ENCODE measurements at places on chromosomes 6 and 20. TPM values are rescaled to one million over a fixed set of nuclear protein-coding genes. Genes with fewer than 3 reads are reported as not detected.

- no peak for DNase-seq
Measured at GRCh38 chr6:164832410-164832809, 477.0 kb downstream of the C6orf118 start.

CST4 gene
- total RNA-seq: not detected

DNA sequence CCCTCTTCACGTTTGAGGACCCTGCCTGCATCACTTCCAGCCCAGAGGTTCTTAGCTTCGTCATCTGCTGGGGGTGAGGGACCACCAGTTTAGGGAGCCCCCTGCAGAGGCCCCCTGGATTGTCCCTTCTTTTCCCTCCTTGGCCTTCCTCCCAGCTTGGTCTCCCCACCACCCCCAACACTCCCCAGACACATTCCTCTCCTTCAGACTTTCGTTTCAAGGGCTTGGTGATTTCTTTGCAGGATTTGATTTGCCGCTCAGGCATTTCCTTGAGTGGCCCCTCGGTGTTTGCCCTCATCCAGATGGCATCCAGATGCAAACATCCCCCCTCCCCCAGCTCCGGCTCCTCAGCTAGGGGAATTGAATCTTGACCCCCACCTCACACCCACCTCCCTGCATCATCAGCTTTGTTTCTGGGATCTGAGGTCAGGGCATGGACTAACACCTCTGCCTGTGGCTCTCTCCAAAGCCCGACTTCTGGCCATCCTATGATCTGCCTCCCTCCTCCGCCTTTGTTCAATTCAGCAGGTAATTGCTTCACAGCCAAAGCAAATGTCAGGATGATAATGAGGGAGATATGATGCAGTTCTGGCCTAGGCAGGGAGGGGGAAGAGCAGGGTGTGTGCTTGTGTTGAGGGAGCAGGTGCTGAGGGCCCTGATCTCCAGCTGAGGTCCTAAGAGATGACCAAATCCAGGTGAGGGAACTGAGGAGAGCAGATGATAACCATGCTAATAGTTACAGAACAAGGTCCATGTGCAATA lies 141.5 kb downstream of the VEGFA start:
- DNase-seq: no peak

FNDC11 gene
- 0.70 TPM for total RNA-seq

DNA sequence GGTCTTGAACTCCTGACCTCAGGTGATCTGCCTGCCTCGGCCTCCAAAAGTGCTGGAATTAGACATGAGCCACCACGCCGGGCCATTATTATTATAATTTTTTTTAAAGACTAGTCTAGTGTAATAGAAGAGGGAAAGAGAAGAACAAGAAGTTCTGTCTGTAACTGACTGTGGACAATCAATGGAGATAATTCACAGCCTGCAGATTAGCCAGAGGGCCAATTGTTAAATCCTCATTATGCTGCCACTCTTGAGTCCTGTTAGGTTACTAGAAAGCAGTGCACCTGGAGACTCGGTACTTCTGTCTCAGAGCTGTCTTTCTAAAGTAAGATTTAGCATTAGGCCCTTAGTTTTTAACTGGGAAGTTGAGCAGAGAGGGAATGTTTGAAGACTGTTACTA lies 37.5 kb downstream of the CARMIL1 start:
- DNase-seq: no peak

HLA-DRA gene
- total RNA-seq: 47.9 TPM

- DNase-seq: peak; percentile 35
Measured at GRCh38 chr6:2940010-2940850, 31.1 kb downstream of the SERPINB6 start.

KIF25 gene
- not detected for total RNA-seq

- DNase-seq: no peak
Measured at GRCh38 chr6:98764373-98764911, 69.9 kb upstream of the POU3F2 start.

PAK1IP1 gene
- 5.5 TPM for total RNA-seq

- no peak for DNase-seq
Measured at GRCh38 chr6:3345836-3346235, 87.1 kb downstream of the PSMG4 start.

LRFN2 gene
- 0.92 TPM for total RNA-seq

- no peak for DNase-seq
Measured at GRCh38 chr6:143594647-143595046, 83.1 kb upstream of the PHACTR2 start.

SIRPD gene
- total RNA-seq: 0.25 TPM

BFSP1 gene
- total RNA-seq: 0.53 TPM

- DNase-seq: no peak
Measured at GRCh38 chr6:123203928-123204327, 207.9 kb downstream of the CLVS2 start.

- no peak for DNase-seq
Measured at GRCh38 chr6:142901611-142902010, 43.4 kb downstream of the HIVEP2 start.

DNA sequence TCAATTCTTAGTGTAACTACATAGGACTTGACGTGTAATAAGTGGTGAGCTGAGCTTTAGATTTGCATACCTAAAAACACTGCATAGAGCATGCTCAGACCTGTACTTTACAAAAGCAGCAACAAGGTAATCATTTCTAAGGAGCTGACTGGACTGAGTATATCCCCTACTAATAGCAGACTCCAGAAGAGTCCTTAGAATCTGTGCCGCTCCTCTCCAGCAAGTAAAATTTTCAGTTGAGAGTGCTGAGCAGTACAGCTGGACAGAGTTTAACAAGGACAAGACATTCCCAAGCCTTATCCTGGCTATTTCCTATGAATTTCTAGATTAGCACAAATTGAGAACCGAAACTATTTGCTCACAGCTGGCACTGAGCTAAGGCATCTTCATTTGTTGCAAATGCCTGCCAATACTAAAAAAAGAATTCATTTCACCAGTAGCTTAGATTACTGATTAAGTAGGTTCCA lies 26.1 kb upstream of the KLHL31 start:
- no peak for DNase-seq

GRCh38 chr20:6178537-6178936 lies 55.7 kb upstream of the FERMT1 start:
- DNase-seq: no peak

- DNase-seq: no peak
Measured at GRCh38 chr6:73341335-73341734, 12.7 kb downstream of the DPPA5 start.

NR2E1 gene
- total RNA-seq: not detected

- no peak for DNase-seq
Measured at GRCh38 chr6:11525468-11526155, 11.9 kb upstream of the TMEM170B start.

ADGRF1 gene
- total RNA-seq: 0.32 TPM

DNA sequence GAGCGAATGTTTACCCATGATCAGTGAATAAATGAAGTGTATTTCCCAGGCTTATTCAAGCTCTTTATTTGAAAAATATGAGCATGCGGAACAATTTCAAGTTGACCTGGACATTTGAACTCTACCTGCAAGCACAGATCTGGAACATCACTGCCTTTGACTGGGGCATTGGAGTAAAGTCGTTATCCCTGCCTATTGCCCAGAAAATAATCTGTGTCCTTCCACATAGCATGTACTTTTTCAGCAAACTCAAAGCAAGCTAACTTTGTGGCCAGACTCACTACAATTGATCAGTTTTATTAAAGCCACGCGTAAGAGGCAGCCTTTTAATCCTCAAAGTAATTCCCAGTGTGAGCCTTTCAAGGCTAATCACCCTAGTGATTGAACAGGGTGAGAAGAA lies 73.4 kb upstream of the PAK5 start:
- no peak for DNase-seq

DNA sequence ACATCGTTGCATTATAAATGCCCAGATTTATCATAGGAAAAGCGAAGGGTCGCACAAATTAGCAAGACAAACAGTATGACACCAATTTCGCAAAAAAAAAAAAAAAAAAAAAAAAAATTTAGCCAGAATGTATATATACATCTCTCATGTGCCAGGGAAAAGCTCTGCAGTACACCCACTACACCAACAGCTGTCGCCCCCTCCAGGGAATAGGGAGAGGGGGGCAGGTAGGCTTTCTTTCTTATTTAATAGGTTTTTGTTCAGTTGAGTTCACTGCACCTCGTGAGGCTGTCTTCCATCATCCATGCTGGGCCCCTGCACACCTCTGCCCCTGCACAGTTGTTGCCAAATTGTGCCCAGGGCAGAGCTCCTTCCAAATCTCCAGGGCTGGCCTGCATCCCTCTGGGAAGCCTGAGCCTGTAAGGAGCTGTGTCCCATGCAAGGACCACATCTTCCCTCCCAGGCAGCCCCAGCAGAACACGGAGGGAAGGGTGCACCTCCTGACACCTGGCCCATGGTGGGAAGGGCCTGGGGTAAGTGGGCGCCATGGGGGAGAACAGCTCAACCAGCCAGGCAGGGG lies 85.4 kb downstream of the NINL start:
- DNase-seq: no peak

DNA sequence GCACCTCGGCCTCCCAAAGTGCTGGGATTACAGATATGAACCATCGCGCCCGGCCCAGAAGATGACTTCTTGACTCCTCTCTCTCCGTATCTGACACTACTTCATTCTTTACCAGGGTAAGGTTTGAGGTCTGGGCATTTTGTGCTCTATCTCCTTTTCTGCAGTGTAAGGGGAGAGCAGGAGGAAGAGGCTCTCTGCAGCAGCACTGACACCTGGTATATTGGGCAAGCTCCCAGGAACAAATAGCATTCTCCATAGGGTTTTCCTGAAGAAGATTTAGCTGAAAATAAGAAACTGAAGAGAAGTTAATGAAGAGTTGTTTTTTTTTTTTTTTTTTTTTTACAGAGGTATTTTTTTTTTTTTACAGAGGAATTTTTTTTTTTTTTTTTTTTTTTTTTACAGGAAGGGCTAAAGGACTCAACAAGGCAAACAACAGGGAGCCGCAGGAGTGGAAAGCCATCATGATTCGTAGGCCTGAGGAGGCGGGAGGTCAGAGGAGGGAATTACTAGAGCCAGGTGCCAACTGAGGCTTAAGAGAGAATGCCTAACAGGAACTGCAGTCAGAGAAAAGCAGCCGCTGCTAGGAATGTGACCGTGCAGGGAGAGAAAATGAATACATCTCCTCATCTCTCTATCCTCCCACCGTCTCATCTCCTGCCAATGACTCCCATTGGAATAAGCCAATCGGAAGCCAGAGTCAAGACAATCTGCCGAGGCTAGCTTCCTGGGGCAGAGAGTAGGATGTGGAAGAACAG lies 34.7 kb upstream of the ADGRF4 start:
- DNase-seq: no peak

DNA sequence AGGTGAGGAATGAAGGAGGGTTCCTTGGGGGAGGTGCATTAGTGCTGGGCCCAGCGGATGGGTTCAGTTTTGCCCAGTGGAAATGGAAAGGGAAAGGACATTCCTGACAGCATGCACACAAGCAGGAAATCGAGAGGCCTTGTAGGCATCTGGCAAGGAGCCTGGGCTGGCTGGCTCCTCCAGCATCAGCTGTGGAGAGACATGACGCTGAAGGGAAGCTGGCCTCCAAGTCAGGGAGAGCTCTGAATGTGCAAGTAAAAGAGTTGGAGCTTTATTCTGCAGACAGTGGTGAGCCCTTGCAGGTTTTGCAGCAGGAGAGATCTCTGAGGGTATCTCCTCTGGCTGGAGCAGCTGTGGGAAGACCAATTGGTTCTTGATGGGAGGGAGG lies 154.3 kb downstream of the MRPL14 start:
- DNase-seq: no peak

- no peak for DNase-seq
Measured at GRCh38 chr20:47303736-47304135, 52.8 kb downstream of the ZMYND8 start.

DNA sequence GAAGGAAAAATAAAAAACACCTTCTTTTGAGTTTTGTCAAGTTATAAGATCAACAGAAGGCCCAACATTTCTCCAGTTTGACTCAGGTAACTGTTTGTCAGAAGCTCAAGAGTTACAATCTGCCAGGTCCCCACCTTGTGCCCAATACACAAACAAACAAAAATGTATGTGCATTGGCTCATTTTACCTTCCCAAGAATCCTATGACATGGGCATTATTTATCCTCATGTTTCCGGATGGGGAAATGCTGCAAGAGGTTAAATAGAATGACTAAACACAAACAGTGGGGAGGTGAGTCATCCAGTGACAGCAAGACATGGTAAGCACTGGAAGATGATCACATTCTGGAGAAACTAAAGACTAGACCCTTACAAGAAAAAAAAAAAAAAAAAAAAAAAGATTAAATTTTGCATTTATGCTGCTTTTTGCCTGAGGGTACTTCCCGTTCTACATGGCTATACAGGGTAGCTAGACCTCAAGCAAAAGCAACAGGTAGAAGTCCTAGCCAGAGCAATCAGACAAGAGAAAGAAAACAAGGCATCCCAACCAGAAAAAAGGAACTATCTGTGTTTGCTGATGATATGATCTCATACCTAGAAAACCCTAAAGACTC lies 23.6 kb upstream of the ANKRD60 start:
- DNase-seq: no peak

NTSR1 gene
- total RNA-seq: 0.63 TPM

GRCh38 chr6:146775220-146775619 lies 176.4 kb downstream of the ADGB start:
- DNase-seq: no peak

GRCh38 chr6:27591699-27592480 lies 119.0 kb upstream of the ZNF184 start:
- DNase-seq: no peak

DNA sequence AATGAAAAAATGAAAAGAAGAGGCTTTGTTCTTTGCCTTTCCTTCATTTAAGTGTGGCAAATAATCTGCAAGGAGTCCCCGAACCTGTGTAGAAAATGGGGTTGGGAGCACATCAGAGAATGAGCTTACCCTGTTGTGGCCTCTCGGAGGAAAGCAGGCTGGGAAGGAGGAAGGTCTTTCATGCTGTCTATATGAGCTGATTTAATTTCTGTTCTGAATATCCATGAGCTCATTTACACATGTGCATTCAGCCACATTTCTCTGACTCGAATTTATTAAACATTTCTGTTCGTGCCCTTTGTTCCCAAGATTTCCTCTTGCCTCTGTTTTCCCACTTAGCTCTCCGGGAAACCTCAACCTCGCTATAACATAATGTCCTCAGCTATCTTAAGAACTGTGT lies 584.4 kb upstream of the CDH4 start:
- DNase-seq: no peak

DNA sequence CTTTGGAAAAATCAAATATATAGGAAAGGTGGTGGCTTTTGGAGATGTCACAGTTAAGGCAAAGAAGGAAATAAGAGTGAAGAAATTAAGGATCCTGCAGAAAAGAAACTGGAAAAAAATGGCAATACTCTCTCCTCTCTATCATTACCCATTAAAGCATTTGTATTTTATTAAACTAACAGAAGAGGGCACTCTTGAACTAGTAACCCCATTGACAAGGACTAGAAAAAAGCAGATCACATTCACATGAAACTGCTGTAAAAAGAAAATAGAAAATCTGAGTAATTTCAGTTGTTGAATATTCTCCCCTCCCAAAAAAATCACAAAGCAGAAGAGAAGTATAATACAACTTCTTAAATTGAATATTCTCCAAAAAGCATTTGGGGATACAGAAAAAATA lies 104.1 kb upstream of the SLC35B3 start:
- no peak for DNase-seq

DNAH8 gene
- total RNA-seq: 0.12 TPM

DNA sequence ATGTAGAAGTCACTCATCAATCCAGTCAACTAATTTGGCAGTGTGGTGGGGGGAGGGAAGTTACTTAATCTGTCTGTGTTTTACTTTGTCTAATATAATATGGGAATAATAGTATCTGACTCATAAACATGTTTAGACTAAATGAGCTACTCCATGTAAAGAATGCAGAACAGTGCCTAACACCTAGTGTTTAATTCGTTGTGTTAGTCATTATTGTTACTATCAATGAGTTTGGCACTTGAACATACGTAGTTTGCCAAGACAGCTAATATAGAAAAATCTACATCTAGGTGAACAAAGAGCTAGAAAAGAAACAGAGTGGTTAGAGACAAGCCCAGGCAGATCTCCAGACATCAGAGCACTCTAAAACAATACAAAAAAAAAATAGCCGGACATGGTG lies 49.1 kb downstream of the IRAK1BP1 start:
- no peak for DNase-seq
